ENCODE measurements at places on chromosomes 7 and 10.
A peak's percentile ranks its signal among the peaks of the same experiment; 100 is the strongest.

DNA sequence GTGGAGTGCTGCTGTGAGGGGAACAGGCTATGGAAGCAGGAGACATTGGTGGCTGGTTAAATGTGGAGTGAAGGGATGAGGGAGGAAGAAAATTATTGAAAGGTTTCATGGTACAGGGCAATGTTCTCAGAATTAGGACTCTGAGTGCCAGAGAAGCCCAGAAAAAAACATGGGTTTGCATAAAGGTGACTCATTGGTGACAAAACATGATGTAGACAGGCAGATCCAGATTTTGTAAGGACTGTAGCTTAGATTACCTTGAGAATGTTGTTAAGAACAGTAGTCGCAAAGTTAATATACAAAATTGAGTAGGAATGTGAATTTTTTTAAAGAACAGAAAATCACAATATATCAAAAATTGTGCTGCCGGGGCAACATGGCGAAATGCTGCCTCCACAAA lies 134.9 kb upstream of the ZNF438 start:
- no peak for DNase-seq

GRCh38 chr7:134086998-134087735 lies 40.0 kb upstream of the LRGUK start:
- no peak for DNase-seq

- no peak for DNase-seq
Observed at GRCh38 chr7:98728555-98728954, 111.5 kb downstream of the NPTX2 start.

DNA sequence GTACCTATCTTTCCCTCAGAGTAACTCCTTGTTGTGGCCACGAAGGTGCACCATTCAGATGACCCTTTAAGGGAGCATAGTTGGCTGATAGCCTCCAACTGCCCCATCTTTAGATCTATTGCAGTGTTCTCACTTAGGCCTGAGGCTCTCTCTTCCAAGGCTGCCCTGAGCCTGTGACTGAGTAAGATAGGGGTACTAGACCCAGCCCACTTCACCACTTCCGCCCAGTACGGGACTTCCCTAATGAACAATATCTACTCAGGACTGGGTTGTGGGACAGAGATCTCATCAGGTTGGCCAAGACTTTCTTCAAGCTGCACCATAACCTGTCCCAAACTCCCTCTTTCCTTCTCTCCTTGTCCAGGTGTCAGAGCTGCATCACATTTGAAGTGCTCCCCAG lies 5.7 kb upstream of the GNAI1 start:
- DNase-seq: peak; percentile 83

DNA sequence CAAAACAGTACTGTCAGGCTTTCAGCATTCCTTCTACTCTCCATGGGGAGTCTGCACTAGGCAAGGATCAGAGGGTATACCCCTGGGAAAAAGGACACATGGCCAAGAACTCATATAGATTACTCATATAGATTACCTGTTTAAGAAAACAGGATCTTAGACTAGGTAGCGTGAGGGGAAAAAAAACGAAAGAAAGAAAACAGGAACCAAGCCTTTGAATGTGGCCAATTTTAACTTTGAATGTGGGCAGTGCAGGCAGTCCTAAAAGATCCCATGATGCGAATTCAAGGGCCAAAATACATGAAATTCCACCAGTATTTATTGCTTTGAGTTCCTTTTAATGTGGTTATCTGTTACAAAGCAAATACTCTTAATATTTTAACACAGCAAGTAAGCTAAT lies 108.6 kb upstream of the TAC1 start:
- no peak for DNase-seq

DNA sequence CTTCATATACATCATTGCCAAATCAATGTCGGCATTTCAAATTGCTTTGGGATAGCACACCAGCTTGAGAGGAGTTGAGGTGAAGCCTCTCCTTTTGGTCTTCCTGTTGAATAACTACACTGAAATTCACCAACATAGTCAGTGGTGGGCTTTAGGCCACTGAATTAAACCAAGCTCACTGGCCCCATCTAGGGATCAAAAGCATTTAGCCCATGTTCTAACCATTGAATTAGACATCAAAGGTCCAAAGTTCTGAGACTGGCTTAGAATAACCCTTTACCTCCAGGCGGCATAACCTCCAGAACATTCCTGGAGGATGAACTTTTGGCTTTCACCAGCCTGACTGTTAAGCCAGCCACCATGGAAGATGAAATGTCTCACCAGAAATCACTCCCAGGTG lies 54.6 kb downstream of the BPGM start:
- DNase-seq: peak; percentile 77

DNA sequence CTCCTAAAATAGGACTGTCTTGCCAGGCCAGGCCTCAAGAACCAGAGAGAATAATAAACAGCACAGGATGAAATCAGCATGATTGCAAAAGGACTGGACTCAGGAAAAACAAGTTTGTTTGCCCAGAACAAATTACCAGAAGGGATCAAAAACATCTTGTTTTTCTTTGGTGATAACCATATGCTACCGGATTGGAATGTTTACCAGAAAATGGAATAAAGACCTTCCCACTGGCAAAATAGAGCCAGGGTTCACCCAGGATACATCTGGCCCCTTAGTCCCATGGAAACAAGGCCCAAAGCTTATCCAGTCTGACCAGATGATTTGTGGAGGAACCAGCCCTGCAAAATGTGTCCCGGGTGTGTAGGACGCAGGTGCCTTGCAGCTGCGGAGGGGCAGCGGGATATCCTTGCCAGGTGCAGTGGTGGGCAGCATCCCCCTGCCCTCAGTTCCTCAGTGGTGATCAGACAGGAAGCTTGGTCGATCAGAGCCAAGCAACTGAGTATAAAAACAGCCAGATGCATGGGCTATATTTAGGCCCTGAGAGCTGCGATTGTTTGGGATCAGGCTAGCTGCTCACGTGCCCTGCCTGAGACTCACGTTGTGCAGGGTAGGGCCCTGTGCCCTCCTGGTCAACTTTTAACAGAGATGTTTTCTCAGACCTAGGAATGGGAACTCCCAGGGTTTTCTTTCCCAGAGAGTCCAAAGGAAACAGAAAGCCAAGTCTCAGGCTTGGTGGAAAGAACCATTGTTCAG lies 4.6 kb upstream of the ZNF22 start:
- no peak for DNase-seq

- DNase-seq: peak; percentile 20
Observed at GRCh38 chr10:6409971-6410643, 170.0 kb downstream of the PRKCQ start.

GRCh38 chr7:151629713-151630272 lies 110.1 kb upstream of the RHEB start:
- DNase-seq: no peak

DNA sequence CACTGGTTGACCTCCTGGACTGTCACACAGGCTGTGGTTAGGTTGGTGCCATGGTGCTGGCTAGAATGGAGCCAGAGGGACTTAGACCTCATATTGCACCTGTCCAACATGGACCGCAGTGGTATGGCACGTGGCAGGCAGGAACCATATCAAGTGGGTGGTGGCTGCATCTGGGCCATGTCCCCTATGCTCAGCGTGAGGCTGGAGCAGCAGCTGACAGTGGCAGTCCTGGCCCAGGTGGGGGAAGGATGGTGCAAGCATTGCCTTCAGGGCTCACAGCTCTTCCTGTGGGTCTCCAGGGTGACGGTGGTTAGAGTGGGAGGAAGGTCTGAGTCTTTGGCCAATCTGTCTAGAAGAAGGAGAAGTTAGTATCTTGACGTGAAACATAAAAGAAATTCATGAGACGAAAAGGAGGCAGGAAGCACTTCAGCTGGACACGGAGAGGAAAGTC lies 54.5 kb upstream of the PFKFB3 start:
- peak; percentile 71 for DNase-seq

GRCh38 chr7:39589323-39590111 lies 23.3 kb downstream of the YAE1 start:
- DNase-seq: peak; percentile 95

- DNase-seq: peak; percentile 10
Observed at GRCh38 chr7:137847568-137848050, 835 bp upstream of the DGKI start.

- DNase-seq: peak; percentile 48
Observed at GRCh38 chr7:816751-817671, 15.3 kb upstream of the SUN1 start.

DNA sequence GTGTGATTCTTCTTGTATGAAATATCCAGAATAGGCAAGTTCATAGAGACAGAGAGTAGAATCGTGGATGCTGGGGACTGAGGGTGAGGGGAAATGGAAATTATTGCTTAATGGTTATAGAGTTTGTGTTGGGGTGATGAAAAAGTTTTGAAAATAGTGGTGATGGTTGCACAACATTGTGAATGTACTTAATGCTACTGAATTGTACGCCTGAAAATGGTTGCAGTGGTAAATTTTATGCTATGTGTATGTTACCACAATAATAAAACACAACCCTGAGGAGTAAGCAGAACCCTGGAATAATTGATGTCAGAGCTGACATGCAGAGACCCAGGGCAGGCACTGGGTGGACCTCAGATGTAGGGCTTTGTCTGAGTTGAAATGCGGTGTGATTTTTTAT lies 57.6 kb downstream of the TACR2 start:
- DNase-seq: peak; percentile 74

GRCh38 chr10:48496831-48497779 lies 107.8 kb downstream of the ARHGAP22 start:
- DNase-seq: no peak

- no peak for DNase-seq
Observed at GRCh38 chr7:130148561-130148960, 56.6 kb downstream of the TMEM209 start.

DNA sequence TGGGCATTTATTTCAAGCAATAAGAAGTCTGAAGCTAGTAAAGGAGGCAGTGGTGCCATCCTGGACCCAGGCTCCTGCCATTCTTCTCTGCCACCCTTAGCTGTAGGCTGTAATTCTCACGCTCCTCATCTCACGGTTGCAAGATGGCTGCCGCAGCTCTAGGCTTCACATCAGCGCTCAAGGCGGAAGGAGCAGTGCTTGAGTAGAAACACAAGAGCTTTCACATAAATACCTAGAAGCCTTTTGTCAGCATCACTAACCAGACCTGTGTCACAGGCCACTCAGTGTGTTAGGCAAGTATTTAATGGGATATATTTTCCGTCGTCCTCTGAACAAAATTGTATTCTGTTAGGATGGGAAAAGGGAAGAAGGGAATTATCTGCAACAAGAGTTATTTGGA lies 118.9 kb upstream of the KLF14 start:
- DNase-seq: no peak

DNA sequence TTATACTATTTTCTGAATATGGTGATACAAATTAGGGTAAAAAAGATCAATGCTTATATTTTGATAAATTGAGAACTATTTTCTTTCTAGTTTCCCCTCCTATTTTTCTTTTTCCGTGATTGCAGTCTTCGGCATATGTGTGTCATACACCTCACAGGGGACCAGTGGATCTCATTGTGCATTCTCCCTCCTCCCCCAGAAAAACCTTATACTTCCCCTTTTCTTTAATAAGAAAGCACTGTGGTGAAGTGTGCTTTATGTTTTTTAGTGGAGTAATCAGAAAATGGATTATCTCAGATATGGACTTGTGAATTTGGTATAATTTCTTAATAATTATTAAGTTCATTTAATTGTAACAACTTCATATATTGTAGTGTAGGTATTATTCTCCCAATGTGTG lies 72.8 kb downstream of the BICC1 start:
- DNase-seq: peak; percentile 10

DNA sequence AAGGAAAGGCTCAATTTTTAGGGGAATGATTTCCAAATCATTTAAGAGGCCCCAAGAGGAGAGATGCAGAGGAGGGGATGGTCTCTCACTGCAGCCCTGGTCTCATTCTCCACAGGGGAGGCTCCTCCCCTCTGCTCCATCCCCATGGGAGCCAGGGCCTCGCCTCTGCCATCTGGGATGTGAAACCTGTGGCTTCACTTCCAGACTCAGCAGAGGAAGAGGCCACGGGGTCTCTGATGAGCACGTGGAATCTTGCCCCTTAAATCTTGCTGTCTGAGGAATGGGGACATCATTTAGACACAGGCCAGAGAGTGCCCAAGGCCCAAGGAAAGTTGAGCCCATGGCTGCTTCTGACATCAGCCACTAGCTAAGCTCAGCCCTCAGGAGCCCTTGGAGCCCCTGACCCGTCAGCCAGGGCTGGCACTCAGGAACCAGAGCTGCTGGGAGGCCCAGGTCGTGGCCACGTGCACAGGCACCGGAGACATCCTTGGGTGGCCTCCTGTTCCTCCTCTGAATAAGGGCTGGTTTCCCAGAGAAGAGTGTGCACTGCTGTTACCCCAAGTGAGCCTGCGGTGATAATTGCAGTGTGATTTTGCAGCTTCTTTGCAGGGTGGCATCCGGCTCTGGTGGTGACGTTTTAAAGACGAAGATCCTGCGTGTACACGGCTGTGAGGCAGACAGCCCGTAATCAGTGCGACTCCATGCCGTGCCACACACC lies 50.5 kb downstream of the VIPR2 start:
- no peak for DNase-seq

GRCh38 chr10:58918887-58919286 lies 257.6 kb upstream of the PHYHIPL start:
- DNase-seq: no peak

DNA sequence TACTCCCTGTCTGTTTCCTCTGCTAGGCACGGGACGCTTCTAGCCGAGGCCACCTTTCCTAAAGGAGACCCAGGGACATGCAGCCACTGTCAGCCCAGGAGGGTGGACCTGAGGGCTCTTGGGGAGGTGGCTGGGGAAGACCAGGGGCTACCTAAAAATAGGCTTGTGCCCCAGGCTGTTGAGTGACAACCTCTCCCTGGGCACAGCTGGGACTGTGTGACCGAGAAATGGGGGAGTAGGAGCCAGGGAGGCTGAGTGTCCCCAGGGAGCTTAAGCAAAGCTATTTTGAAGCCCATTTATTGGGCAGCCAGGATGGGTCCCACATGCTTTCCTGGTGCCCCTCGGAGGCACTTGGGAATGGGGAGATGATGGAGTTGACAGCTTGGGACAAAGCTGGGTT lies 63.8 kb downstream of the CALML3 start:
- no peak for DNase-seq

DNA sequence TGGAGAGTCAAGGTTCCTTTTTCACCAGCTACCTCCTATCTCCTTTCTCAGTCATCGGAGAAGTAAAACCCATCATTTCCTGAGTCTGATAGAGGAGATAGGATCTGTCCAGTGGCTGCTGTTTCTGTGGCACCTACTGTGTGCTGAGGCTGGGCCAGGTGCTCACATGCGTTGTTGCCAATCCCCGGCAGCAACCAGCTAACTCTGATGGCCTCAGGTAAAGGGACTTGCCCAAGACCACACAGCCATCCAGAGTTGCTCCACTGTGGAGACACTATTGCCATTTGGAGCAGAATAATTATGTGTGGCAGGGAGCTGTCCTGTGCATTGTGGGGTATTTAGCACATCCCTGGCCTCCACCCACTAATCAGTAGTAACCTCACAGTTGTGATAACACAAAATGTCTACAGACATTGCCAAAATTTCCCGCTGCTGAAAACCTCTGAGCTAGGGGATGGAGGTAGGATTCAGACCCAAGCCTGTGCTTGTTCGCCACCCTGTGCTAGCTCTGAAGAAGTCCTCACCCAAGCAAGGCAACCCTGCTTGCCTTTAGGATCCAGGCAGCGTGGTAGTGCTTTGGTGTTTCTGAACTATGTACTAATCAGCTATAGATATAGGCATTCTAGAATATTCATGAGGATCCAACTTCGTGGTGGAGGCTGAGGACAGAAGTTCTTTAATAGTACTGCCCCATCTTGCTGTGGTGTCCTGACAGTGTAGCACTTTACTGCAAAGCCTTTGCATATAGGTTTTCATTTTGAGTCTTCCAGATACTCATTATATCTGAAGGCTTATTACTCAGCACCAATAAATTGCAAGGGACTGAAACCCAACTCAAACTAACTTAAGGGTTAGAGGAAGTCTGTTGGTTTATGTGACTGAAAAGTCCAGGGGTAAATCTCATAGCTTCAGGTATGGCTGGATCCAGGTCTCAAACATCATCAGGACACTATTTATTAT lies 164.6 kb downstream of the GRK5 start:
- no peak for DNase-seq
